Right renal pelvis (tissue), 4 donors: ENCODE measurements at places on chromosomes 4 and X.

- no peak for DNase-seq
Measured at GRCh38 chr4:138115053-138115452, 127.1 kb downstream of the SLC7A11 start.

DNA sequence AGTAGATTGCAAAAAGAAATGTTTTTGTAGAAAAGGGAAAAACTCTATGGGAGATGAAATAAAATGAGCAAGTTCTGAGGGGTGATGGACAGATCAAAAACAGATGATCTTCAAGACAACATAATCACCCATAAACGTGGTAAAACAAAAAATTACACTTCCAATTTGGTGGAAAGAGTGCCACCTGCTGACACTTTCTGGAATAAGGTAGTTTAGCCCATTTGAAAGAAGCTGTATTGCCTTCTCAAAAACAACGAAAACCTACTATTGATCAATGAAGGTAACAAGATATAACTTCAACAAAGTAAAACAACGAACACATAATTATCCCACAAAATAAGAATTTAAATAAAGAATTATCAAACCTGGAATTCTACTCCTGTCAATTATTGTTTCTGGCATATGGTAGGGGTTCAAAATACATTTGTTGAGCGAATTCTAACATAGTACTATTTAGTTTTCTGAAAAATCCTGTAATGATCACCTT lies 2.5 kb downstream of the COQ2 start:
- DNase-seq: no peak

- no peak for DNase-seq
Measured at GRCh38 chrX:16148896-16149295, 18.4 kb upstream of the MAGEB17 start.

GRCh38 chrX:53716328-53717088 lies 30.0 kb upstream of the HUWE1 start:
- no peak for DNase-seq

GRCh38 chrX:66698273-66699204 lies 59.7 kb upstream of the EDA2R start:
- DNase-seq: no peak

- DNase-seq: no peak
Measured at GRCh38 chr4:7458477-7458876, 23.7 kb upstream of the PSAPL1 start.

DNA sequence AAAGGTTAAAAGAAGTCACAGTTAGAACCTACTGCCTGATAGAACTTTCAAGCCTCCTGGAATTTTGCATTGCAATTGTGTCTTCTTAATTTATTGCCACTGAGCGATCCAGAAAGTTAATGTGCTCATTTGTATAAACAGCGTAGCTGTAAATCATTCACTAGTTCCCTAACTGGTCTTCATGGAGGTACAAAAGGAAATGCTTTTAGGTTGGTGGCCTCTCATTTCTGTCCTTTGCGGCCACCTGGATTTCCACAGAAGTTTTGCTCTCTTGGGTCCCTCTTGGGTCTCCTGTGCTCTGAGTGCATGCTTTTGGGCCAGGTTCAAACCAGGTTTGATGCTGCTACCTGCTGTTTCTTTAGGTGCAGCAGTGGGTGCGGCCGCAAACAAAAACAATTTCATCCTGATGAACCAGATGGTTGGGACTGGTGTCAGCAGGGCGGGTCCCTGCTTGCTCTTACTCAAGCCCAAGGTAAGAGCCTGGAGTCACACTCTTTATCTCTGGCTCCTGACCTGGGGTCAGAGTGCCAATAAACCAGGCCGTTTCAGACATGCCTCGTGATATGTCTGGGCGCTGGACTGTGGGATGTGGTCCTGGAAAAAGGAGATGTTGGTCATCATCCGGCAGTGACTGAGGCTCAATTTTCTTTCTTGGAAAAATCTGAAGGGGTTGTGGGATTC lies 270.1 kb downstream of the PTTG2 start:
- peak; percentile 77 for DNase-seq

DNA sequence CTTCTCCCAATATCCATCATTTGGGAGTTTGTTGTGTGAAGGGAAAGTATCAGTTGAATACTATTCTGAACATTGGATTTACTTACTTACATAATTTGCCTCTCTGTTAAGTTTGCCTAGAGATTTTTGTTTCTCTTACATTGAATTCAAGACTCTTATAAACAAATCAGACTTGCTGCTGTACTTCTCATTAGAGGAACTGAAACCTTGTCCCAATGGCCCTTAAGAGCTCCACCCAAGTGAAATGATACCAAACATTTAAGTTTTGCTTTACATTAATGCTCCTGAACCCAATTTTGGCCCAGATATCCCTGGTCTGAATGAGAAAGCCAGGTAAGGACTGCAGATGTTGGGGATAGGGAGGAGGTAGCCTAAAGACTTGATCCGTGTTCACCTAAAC lies 32.0 kb downstream of the HAND2 start:
- no peak for DNase-seq

- DNase-seq: no peak
Measured at GRCh38 chrX:107429090-107429489, 20.4 kb upstream of the FRMPD3 start.

DNA sequence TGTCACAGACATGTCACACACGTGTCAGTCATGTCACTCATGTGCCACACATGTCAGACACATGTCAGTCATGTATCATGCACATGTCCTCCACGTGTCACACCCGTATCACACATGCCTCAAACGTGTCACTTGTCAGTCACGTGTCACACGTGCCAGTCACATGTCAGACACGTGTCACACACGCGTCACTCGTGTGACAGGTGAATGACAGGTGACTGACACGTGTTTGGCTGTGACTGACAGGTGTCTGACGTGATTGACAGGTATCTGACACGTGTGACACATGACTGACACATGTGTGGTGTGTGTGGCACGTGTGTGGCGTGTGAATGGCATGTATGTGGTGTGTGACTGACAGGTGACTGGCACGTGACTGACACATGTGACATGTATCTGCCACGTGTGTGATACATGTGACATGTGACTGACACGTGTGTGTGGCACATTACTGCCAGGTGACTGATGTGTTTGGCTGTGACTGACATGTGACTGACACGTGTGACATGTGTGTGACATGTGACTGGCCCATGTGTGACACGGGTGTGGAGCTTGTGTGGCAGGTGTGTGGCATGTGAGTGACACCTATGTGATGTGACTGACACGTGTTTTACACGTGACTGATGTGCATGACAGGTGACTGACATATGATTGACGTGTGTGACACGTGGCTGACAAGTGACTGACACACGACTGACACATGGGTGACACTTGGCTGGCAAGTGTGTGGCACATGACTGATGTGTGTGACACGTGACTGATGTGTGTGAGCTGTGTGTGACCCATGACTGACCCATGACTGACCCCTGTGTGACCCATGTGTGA lies 90.7 kb upstream of the GPC3 start:
- no peak for DNase-seq

- no peak for DNase-seq
Measured at GRCh38 chr4:115152081-115152480, 38.7 kb upstream of the NDST4 start.

DNA sequence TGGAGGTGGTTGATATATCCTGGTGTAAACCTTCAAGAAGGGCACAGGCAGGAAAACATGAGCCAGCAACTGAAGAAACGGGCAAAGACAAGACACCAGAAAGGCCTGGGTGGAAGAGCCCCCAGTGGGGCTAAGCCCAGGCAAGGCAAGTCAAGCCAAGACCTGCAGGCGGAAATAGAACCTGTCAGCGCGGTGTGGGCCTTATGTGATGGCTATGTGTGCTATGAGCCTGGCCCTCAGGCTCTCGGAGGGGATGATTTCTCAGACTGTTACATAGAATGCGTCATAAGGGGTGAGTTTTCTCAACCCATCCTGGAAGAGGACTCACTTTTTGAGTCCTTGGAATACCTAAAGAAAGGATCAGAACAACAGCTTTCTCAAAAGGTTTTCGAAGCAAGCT lies 7.2 kb downstream of the ZFP42 start:
- DNase-seq: no peak

DNA sequence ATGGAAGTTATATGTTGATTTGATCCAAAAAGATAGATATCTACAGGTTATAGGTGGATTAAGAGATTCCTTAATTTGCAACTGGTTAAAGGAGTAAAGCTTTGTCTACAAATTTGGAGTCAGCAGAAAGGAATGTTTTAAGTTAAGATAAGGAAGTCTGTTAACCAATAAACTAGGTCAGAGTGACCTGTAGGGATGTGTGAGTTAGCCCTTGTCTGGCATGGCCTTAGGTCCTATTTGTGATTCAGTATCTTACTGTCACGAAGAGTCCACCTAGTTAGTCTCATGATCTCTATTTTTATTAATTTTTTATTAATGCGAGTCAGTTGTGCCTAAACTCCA lies 230.8 kb downstream of the INPP4B start:
- no peak for DNase-seq

DNA sequence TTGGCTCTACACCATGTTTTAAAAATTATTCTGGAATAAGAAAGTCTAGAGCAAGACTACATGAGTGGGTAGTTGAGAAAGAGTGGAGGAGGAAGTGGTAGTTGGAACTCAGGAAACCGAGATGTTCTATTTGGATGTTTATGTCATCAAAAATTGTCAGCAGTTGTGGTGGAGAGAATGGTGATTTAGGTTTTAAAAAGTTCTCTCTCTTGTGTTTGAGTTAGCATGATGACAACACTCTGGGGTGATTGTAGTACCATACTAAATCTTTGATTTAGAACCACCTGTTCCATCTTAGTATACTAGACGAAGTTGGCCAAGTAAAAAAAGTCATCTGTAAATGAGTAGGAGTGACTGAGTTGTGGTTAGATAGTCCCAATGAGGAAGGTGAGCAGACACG lies 40.7 kb downstream of the KLHL2 start:
- no peak for DNase-seq

DNA sequence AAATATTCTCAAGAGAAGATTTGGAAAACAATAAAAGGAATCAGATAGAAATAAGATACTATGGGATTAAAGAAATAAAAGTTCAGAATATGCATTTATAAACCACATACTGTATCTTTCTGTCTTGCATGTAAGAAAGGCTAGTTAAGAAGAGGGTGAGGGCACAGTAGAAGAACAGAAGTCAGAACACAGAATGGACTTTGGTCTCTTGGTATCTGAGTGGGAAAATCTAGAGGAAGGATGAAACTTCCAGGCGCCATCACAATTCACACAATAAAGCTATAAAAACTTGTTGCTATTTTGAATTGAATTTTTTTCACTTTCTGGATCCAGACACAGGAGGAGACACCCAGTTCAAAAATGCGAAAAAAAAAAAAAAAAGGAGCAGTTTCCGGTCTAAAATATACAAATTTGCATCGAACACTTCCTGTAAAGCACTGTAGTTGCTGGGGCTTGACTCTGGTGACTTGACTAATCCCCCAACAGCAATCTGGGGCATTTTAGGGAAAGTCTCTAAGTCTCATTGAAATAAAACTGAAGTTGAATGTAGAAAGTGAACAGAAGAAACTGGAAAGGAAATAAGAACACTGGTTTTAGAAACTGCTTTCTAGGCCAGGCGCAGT lies 8.1 kb upstream of the NAAA start:
- DNase-seq: no peak

GRCh38 chr4:53321151-53321983 lies 44.5 kb downstream of the SCFD2 start:
- no peak for DNase-seq

- DNase-seq: no peak
Measured at GRCh38 chrX:12421918-12422317, 283.6 kb downstream of the FRMPD4 start.

DNA sequence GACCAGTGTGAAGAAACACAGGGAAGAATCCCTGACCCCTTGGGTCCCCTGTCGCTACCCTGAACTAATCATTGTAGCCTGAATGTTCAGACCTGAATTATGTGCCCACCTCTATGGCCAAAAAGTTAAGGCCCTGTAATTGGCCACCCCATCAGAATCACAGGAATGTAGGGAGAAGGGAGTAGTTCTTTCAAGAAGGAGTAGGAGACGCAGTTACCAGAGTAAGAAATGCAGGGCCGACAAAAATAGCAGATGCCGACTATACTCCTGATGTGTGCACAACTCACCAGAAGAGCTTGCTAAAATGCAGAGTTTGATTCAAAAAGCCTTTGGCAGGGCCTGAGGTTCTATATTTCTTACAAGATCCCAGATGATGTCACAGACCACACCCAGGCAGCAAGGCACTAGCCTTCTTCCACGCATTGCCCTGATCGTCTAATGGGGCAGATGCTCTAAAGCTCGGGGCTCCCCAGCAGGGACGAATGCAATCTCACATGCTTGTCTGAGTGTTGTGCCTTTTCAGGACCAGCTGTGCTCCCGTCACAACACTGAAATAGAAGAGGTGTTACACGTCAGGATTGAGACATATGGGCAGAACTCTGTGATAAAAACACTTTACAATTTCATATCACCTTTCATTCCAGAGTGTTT lies 161.0 kb upstream of the FAM241A start:
- DNase-seq: no peak

- no peak for DNase-seq
Measured at GRCh38 chr4:17812801-17813200, 2.0 kb downstream of the NCAPG start.

- no peak for DNase-seq
Measured at GRCh38 chr4:134463771-134464170, 262.2 kb upstream of the PABPC4L start.

DNA sequence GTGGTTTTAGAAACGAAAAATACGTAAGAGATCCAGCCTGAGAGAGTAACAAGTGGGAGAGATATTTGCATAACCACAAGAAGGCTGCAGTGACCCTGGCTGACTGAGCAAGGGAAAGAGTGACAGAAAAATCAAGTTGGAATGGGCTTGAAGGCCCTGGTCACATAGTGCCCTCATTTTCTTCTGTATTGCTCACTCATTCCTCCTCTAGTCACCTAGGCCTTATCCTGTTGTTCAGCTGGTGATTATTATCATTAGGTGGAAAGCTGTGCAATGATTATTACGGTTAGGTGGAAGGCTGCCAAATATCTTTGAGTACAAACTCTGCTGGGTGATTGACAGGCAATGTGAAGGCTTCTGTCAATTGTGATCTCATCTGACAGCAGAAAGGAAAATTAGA lies 2384.1 kb downstream of the PCDH7 start:
- no peak for DNase-seq

GRCh38 chr4:136985683-136986082 lies 546.6 kb downstream of the PCDH18 start:
- no peak for DNase-seq

GRCh38 chr4:81786063-81786763 lies 314.5 kb upstream of the RASGEF1B start:
- no peak for DNase-seq

GRCh38 chr4:88352062-88352740 lies 26.5 kb upstream of the HERC6 start:
- no peak for DNase-seq

DNA sequence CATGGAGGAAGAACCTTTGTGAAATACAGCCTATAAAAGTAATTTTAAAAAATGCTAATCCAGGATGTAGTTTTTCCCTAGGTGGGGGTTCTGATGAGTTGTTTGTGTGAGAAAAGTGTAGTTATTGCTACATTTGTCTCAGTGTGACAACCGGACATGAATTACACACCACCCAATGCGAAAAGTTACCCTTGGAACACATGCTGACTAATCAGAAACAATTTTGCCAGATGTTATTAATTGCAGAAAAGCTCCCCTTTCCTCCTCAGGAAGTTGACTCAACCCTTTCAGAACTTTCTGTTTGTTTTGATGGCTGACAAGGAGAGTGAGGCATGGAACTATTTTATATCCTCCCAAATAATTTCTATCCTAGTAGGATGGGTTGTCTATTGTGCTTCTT lies 38.1 kb upstream of the EDA2R start:
- DNase-seq: no peak
